ENCODE measurements at places on chromosomes 12 and 14. TPM values are rescaled to one million over a fixed set of nuclear protein-coding genes. Genes with fewer than 3 reads are reported as not detected.

- ATAC-seq, result no peak
These were observed 13.7 kb downstream of the OR6J1 start for GRCh38 chr14:22630486-22630885.

Gene P2RX2
- not detected for total RNA-seq

Gene IL26
- total RNA-seq, result 8.0 TPM

- ATAC-seq, result no peak
These were observed 54.9 kb upstream of the SCN8A start for GRCh38 chr12:51536159-51536558.

Gene NTN4
- total RNA-seq, result 0.34 TPM

- ATAC-seq, result peak; percentile 34
These were observed 36.0 kb downstream of the GCH1 start for GRCh38 chr14:54866588-54866987.

DNA sequence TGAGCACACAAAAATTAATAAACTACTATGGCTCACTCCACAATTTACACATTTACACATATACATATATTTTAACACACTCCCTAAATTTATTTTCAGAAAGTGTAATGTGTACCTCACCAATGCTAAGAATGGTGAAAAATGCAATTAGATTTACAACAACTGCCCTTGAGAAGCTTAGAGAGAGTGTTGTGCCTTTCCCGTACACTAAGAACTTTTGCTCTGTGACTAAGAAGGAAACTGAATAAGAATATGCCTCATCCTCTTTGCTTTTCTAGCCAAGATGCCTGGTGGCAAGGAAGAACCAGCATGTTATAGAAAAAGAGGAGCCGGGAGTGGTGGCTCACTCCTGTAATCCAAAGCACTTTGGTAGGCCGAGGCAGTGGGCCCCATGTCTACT, 62.3 kb downstream of the SINHCAF start:
- peak; percentile 61 for ATAC-seq

- ATAC-seq, result no peak
These were observed 218.5 kb downstream of the NUAK1 start for GRCh38 chr12:105920161-105920684.
